BE2C (cell line): ENCODE measurements at places on chromosomes 11 and 22.

DNA sequence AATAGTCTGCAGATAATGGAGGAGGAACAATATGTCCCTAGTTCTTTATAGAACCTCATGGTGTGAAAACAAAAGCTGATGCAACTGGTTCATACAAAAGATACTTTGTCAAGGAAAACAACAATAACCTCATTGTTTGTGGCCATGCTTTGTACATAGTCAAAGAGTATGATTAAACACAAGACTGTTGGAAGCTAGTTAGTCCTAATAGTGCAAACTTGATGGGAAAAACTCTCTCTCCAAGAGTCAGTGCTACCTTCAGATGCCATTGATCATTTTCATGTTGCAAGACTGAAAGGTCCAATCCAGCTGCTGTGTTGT lies 20.1 kb upstream of the PLAAT2 start:
- no peak for DNase-seq

DNA sequence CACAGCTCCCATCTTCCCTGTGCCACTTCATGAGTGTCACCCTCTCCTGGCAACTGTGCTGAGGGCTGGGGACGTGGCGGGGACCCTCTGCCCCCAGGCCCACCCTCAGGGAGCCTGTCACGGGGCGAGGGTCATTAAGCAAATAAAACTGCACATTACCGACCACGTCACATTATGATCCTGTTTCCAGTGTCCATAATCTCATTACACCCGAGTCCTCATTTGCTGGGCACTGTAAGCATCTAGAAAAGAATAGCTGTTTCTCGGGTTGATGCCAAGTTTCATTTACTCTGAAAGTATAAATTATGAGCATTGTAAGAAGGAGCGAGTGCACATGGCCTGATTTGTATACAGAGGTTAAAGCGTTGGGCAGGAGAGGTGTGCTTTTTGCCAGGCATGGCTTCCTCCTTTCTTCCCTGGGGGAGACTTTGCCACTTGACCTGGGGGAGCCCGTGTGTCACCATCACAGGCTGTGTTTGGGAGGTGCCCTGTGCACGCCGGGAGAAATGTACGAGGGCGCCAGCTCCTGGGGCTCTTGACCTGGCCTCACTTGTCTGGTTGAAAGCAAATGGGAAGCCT lies 50.5 kb downstream of the LRP5 start:
- no peak for DNase-seq

DNA sequence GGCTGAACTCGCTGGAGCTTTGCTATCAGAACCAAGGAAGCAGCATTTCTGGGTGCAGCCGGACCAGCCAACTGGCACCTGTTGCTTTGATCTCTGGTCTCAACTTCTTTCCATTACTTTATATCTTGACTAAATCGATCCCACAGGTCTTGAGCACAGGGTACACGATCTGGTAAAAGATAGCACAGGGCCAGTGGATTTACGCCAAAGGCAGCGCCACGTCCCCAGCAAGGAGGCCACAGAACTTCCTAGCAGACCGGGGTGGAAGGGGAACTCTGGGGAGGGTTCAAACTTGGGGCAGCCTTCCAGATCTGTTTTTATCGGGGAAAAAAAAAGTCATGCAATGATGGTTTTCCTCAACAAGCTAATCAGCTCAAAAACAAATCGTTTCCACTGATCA lies 14.0 kb downstream of the VPS37C start:
- no peak for DNase-seq

DNA sequence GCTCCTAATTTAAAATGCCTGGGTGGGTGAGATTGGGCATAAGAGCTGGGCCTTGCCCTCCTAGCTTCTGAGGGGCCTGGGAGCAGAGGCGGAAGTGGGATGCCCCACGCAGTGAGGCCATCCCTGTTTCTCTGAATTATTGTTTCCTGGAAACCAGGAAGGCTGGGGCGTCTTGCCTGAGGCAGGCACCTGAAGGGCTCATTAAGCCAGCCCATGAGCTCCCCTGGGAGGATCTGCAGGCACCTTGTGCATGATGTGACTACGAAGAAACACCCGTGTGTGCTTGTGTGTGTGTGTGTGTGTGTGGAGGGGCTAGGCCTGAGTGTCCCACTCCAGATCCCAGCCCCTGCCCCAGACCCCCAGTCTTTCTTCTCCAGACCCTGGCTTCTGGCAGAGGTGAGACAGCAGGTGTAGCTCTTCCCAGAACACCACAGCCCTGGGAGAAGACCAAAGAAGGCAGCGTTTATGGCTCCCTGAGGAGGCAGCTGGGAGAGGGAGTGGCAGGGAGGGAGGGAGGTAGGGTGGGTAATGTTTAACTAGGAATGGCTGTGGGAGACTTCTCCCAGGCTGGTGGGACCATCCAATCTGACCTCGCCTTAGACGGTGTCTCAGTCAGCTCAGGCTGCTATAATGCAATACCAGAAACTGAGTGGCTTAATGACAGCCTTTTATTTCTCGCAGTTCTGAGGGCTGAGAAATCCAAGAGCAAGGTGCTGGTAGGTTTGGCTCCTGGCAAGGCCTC lies 2.1 kb upstream of the BATF2 start:
- no peak for DNase-seq

DNA sequence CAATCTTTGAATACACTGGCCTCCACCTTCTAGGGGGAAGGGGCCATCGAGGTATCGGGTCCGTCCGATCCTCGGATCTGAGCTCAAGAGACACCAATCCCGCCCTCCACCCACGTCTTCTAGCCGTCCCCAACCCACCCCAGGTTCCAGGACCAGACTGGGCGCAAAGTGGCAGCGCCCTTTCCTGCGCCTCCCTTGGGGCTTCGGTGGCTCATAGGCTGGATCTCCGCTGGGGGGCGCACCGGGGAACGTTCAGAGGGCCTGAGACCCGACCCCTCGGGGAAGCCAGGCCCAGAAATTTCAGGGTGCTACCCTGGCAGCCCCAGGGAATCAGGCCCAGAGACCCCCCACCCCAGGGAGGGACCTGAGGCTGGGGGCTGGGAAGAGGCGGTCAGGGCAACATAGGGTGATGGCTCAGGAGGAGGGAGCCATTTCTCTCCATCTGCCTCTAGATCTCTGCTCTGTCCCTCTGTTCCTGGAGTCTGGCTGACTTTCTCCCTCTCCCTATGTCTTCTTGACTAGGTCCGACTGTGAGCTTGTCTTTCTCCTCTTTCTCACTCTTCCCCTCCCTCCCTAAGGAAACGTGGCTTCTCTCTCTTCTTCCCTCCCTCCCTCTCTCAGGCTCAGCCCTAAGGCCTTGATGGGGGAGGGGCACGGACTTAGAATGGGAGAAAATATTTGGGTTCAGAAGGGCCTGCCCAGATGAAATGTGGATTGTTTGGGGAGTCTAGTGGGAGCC lies 1.1 kb downstream of the CREB3L1 start:
- no peak for DNase-seq

- no peak for DNase-seq
Observed at GRCh38 chr11:119052163-119052814, 4.7 kb downstream of the HYOU1 start.

- DNase-seq: no peak
Observed at GRCh38 chr22:49880281-49880680, 26.6 kb downstream of the ZBED4 start.

DNA sequence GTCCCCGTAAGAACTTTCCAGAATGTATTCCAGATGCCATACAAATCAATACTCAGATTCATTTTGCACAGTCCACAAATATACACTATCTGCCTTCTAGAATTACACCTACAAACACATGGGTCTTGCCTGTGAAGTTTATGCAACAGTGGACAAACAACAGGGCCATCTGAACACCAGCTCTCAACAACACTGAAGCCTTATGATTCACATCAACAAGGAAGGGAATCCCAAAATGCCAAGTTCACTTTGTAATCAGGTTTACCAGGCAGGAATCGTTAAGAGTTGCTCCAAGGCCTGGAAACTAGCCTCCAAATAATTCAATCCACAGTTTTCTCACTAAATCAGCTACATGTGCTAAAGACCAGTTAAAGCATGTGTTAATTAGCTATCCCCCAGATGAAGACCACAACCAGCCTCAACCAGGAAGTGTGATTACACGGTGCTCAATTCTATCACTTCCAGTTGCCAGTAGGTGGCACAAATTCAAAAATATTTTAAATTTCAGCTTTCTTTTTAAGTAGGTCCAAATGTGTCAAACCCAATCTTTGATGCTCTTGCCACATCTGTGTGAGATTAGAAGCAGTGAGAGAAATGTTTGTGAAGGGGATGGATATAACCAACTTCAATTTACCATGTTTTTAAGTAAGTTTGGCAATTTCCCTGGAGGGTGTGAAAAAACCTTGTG lies 139.1 kb upstream of the BDNF start:
- DNase-seq: no peak

- peak; percentile 66 for DNase-seq
Observed at GRCh38 chr11:134592391-134592990, 180.4 kb upstream of the B3GAT1 start.

DNA sequence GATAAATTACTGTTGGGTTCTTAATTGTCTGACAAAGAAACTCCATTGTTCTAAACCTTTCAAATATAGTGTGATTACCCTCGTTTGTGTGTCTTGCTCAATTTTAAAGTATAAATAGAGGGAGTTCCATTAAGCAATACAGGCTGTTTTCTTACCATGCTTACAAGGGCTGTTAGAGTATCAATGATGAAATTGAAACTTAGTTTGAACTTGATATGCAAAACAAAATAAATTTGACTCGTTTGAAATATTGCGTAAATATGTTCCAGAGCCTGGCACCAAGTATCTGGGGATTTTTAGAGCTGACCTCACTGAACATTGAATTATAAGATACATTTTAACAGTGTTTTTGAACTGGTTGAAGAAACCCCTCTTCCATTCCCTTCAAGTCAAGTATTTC lies 31.7 kb downstream of the TEAD1 start:
- no peak for DNase-seq

DNA sequence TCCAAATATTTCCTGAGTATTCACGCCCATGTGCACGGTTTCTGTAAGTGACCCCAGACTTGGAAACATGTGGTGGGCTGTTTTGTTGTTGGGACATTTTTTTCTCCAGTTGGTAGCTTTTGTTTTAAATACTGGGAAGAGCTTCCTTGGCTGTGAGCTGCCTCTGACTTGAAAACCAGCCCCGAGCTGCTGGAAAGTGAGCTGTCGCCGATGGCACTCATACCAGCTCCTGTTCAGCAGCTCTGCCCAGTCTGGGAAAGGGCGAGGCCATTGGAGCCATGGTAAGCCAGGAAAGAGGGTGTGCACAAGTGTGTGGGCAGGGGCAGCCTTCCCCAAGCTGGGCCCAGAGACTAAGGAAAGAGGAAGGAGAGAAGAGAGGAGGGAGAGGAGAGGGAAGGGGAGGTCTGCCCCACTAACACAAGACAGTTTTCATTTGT lies 3.2 kb upstream of the FLI1 start:
- DNase-seq: no peak

DNA sequence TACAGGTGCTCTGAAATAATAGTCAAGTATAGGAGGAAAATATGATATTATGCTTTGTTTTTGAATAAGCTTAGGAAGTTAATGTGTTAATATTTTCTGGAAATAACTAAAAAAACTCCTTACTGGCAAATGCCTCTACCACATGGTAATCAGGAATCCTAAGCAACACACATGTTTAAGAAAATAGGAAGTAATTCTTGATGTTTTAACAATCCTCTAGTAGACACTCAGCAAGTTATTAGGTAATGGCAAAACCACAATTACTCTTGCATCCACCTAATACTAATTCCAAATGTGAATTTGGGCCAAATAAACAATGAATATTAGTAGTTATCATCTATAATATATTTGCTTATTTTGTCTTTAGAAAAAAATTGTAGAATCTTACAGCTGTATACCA lies 53.6 kb downstream of the SLC35F2 start:
- DNase-seq: no peak

DNA sequence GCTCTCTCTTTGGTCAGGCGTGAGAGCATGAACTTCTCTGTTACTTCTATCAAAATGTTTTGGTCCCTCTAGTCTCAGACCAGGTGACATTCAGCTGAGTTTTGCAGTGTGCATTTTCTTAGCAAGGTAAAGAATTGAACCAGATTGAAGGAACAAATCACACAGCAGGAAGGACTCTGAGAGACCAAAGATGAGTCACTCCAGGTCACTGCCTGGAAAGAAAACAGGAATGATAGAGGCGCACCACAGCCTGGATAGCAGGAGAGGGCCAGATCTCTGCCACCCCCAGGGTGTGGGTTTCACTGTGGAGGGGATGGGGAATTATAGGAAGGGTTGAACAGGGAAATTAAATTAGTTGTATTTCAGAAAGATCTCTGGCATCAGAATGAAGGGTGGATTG lies 788.3 kb downstream of the NTM start:
- no peak for DNase-seq

GRCh38 chr11:132028380-132029240 lies 658.2 kb downstream of the NTM start:
- DNase-seq: no peak

DNA sequence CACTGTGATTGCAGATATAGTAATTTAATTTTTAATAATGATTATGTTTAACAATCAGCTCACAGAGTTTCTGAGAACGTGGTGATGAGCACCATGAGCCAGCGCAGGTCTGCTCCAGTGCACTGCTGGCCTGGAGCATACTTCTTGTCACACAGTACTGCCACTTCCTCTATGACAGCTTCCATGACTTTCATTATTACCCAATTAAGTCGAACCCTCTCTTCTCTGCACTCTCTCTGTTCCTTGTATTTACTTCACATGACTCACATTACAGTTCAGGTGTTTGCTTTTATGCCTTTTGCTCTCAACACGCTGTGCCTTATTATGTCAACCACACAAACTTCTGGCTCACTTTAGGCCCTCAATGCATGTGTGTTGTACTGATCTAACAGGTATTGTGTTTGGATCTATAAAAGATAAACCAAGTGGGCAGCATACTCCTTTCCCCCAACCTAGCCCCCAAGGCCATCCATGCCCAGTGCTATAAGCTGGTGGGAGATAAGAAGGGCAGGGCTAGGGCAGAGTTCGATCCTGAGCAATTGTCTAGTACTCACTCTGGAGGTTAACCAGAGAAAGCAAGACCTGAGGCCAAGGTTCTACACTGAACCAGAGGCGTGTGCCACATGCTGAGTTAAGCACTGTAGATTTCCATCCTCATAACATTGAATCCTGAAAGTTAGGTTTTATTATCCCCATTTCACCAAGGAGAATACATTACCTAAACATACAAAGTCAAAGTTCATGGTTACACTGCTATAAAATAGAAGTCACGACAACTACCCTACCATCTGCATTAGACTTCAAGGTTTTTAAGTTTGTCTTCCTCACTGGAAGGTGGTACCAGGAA lies 356.5 kb downstream of the INSC start:
- DNase-seq: peak; percentile 10

GRCh38 chr11:14340721-14341120 lies 18.3 kb downstream of the RRAS2 start:
- DNase-seq: no peak

DNA sequence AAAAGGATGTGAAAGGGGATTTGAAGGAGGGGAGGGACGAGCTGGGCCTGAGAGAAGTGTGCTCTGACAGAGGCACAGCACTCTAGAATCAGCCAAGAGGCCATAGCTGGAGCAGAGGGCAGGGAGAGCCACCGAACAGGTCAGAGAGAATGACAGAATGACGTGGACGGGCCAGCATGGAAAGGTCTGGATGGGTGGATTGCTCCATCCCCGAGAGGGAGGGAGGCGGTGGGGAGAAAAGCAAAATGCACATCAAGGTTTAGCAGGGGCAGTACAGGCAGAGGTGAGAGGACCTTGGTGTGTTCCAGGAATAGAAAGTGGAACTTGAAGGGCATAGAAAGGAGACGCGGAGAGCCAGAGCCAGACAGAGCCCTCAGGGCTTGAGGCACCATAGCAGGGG lies 6.9 kb downstream of the PMM1 start:
- no peak for DNase-seq

- DNase-seq: peak; percentile 4
Observed at GRCh38 chr11:69956669-69957190, 121.4 kb upstream of the ANO1 start.

- DNase-seq: no peak
Observed at GRCh38 chr11:33847251-33847650, 44.6 kb downstream of the LMO2 start.

GRCh38 chr11:94632356-94632755 lies 65.2 kb downstream of the PIWIL4 start:
- DNase-seq: no peak
